Immature natural killer cell (primary cell): ENCODE measurements at places on chromosomes 5 and 9. TPM values are rescaled to one million over a fixed set of nuclear protein-coding genes. Genes with fewer than 3 reads are reported as not detected.
A peak's percentile ranks its signal among the peaks of the same experiment; 100 is the strongest.

GRCh38 chr9:100098046-100098886, 534 bp downstream of the ERP44 start:
- H3K27ac ChIP-seq, result peak overlapping the region; percentile 94
- peaks cover 6% of the 10 kb centered on the region for H3K27me3 ChIP-seq
- H3K4me1 ChIP-seq, result peaks cover 43% of the 10 kb centered on the region
- DNase-seq, result peak; percentile 46
- no peaks in the 10 kb centered on the region for H3K36me3 ChIP-seq
- H3K4me3 ChIP-seq, result peak overlapping the region; percentile 100

DNA sequence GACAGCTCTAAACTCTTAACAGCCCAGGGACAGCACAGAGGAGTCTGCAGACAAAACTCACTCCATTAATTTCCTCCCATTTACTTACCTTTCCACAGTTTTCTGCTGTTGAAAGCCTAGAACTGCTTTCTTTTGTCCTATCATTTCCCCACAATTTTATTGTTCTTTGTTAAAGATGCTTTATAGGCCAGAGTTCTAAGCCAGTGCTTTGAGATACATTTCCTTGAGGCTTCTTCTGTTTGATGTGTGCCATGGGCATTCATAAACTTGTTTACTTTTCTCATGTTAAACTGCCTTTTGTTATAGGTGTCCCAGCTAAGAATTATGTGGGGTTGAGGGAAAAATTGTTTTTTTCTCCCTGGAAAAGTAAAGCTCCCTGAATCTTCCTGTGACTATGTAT, 25.9 kb upstream of the SUB1 start:
- no peak overlapping the region for H3K4me3 ChIP-seq
- DNase-seq, result no peak
- no peaks in the 10 kb centered on the region for H3K4me1 ChIP-seq
- H3K27me3 ChIP-seq, result no peaks in the 10 kb centered on the region
- no peak overlapping the region for H3K27ac ChIP-seq

DNA sequence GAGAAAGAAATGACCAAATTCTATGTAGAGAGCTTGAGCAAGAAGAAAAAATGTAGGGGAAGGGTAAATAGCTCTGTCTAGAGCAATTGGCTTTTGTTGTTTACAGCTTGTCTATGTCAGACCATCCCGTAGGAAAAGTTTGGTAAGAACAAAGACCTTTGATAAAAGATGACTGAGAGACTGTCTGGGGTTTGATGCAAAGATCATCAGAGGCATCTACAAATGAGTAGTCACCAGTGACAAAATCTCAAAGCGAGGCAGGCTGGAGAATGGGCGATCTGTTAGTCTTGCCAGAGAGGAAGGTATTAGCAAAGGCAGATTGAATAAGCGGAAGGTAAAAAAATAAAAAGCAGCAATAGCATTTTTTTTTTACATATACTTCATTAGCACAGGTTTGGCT, 125.0 kb upstream of the RASGRF2 start:
- no peak overlapping the region for H3K4me3 ChIP-seq
- H3K27me3 ChIP-seq, result peaks cover 3% of the 10 kb centered on the region

DNA sequence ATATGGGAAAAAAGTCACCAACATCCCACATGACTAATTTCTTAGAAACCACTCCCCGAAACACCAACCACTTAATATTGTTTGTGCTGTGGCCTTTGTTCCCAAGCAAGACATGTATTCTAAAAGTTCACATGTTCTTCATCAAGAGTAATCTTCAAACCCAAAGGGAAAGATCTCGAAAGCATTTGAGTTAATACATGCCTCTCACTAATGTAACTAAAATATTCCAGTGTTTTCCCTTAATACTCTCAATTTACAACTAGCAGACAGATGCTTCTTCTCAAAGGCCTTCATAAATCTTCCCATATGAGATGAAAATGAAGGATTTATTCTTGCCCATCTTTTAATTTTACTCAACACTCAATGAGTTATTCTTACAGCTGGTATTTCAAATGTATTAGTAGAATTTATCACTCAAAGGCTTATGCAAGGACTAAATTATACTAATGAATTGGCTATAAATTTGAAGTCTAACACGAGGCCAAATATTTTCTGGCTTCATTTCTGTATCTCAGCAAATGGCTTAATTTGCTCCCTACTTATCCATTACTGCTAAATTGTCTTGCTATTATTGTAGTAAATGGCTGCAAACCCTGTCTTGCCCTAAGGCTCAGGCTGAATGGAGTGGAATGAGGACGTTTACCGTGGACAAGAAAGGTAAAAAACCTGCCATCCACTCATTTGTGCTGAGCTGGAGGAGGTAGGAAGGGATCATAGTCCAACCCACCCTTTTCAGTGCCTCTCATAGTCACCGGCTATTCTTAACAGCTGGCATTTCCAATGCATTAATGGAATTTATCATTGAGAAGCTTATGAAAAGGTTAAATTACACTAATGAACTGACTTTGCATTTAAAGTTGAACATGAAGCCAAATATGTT, 474.4 kb downstream of the RASEF start:
- H3K4me3 ChIP-seq, result no peak overlapping the region
- no peaks in the 10 kb centered on the region for H3K36me3 ChIP-seq

- DNase-seq, result no peak
- H3K4me1 ChIP-seq, result peaks cover 16% of the 10 kb centered on the region
- H3K27ac ChIP-seq, result no peak overlapping the region
- no peaks in the 10 kb centered on the region for H3K27me3 ChIP-seq
These were observed 166.1 kb downstream of the BNC2 start for GRCh38 chr9:16704116-16705110.

Gene PCDHA1
- polyA plus RNA-seq, result not detected

DNA sequence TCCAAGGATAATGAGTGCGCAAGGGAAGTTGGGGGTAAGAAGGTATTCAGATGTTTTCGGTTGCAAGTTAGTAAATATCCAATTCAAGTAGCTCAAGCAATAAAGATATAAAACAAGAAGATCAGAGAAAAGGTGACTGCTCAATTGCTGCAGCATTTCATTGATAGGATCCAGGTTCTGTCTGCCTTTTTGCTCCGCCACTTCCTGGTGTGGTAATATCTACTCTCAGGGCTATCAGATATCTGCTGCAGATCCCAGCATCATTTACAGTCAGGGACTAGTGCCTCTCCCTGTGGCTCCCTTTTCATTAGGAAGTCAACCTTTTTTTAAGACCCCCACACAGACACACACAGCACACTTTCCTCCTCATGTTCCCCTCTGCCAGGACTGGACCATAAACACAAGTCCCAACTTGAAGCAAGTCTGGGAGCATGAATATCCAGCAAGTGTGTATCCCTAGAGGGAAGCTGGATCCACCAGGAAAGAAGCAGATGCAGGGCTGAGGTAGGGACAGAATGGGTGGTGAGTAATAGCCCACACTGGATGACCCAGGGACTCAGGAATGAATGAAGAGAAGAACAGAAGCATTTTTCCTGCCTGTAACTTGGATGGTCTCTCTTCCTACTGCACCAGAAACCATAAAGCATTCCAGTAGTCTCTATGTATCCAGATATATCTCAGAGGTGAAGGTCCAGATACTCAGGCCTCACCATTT, 53.7 kb downstream of the ZNF622 start:
- no peaks in the 10 kb centered on the region for H3K27me3 ChIP-seq
- H3K4me3 ChIP-seq, result no peak overlapping the region
- DNase-seq, result no peak
- no peaks in the 10 kb centered on the region for H3K4me1 ChIP-seq

- no peak overlapping the region for H3K4me3 ChIP-seq
- no peak overlapping the region for H3K27ac ChIP-seq
- peaks cover 12% of the 10 kb centered on the region for H3K4me1 ChIP-seq
- H3K27me3 ChIP-seq, result no peaks in the 10 kb centered on the region
These were observed 11.7 kb upstream of the RPS14 start for GRCh38 chr5:150461231-150461630.

Gene PTGR1
- polyA plus RNA-seq, result not detected

- H3K27me3 ChIP-seq, result peaks cover 3% of the 10 kb centered on the region
- DNase-seq, result no peak
- no peak overlapping the region for H3K27ac ChIP-seq
- peak overlapping the region; percentile 70 for H3K4me3 ChIP-seq
- H3K36me3 ChIP-seq, result no peaks in the 10 kb centered on the region
- no peaks in the 10 kb centered on the region for H3K4me1 ChIP-seq
These were observed 1.8 kb downstream of the DPP7 start for GRCh38 chr9:137112564-137113384.

Gene MSH3
- 5.6 TPM for polyA plus RNA-seq

GRCh38 chr5:128956164-128956563, 9.1 kb upstream of the SLC27A6 start:
- H3K27me3 ChIP-seq, result peaks cover 3% of the 10 kb centered on the region
- no peak overlapping the region for H3K27ac ChIP-seq
- no peak overlapping the region for H3K4me3 ChIP-seq
- H3K36me3 ChIP-seq, result no peaks in the 10 kb centered on the region
- no peak for DNase-seq

DNA sequence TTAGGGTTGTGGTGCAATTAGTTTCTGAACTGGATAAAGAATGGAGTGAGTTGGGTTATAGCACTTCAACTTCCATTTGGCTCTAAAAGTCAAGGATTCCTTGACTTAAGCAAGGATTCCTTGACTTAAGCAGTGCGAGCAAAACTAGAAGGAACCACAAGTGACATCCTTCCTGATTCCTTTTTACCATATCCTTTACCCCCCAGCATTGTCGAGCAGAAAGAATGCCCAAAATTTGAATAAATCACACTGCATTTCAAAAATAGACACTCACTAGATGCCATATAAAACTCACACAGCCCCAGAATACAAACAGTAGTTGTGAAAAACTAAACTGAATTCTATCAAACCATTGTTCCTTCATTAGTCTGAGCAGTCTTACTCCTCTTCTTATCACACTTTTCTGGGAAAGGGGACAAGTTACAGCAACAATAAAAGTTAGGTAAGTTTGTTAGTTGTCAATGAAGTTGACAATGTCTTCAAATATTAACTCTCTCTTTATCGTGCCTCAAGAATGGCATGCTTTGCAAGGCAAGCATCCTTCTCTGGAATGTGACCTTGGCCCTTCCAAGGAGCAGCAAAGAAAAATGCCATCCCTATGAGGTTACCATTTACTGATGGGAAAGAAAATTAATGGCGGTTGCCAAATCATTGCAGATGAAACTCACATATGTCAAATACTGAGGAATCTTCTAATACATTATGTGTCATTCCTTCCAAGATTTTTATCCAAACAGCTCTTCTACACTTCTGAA, 273.3 kb upstream of the ANKRD55 start:
- H3K36me3 ChIP-seq, result no peaks in the 10 kb centered on the region
- H3K4me3 ChIP-seq, result no peak overlapping the region
- no peak overlapping the region for H3K27ac ChIP-seq
- H3K27me3 ChIP-seq, result peaks cover 2% of the 10 kb centered on the region
- no peak for DNase-seq
- H3K4me1 ChIP-seq, result no peaks in the 10 kb centered on the region
